ENCODE measurements at places on chromosomes 3 and 15. TPM values are rescaled to one million over a fixed set of nuclear protein-coding genes. Genes with fewer than 3 reads are reported as not detected.

DNA sequence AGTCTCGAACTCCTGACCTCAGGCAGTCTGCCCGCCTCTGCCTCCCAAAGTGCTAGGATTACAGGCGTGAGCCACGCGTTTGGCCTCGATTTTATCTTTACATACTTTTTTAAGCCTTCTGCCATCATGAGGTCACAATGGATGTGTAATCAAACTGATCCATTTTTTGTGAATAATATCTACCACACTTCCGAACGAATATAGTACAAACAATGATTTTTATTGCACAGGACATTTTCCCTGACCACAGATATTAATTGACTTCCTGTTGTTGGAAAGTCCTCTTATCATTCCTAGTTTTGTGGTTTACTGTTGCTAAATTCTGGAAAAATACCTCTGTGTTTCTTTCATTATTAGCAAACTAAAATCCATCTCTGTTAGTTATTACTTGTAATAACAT is 68.9 kb downstream of the MINDY2 start:
- no peak for DNase-seq

DNA sequence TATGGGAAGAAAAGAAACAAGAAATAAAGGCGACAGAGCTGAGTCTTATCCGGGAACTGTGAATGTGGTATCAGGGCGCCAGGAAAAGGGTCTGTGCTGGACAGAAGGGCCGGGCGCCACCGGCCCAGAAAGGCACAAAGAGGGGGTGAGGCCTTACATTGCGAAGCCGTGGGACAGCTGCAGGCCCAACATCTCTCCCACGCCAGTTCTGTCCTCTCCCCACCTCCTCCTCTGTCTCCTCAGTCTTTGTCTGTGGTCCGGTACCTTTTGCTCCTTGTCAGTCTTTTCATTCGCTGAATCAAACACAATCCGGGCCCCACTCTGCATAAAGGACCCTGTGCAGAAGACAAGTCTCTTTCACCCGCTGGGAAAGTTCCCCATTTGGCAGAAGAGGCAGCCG is 81.8 kb downstream of the LRIG1 start:
- no peak for DNase-seq

DNA sequence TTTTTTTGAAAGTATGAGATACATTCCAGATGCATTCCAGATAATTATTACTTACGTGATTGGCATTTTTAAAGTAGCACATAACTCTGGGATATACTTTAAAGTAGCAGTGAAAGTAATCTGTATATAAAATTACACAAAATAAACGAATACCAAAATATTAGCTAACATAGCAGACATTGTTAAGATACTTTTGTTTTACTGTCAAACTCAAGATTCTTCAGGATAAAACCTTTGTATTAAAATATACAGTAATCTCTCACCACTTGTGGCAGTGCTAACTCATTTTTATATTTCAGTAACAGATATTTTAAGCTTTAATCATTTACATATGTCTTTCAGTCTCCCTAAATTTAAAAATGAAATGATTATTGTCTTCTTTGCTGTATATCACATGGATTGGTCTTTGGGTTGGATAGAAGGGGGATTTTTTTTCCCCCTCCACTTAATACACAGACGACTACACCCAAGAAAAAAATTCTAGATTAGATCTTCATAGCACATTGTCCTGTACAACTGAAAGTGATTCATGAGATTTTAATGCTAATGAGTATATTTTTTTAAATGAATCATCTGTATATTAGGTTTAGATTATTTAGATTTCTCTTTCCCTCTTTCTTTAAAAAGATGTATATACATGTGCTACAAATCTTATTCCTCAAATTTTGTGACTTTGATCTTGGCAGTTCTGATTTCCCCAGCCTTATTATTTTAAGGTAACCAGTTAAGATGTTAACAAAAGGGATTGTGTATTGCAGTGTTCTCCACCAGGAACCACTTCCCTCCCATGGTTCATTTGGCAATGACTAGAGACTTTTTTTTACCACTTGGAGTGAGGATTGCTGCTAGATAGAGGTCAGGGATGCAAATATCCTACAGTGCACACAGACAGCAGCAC is 24.5 kb upstream of the EBLN2 start:
- no peak for DNase-seq

- no peak for DNase-seq
Measured at GRCh38 chr3:191502583-191502982, 41.6 kb downstream of the PYDC2 start.

- DNase-seq: no peak
Measured at GRCh38 chr3:25339225-25339624, 88.8 kb upstream of the RARB start.

GRCh38 chr15:62886431-62887071 is 156.0 kb upstream of the TPM1 start:
- DNase-seq: no peak

DNA sequence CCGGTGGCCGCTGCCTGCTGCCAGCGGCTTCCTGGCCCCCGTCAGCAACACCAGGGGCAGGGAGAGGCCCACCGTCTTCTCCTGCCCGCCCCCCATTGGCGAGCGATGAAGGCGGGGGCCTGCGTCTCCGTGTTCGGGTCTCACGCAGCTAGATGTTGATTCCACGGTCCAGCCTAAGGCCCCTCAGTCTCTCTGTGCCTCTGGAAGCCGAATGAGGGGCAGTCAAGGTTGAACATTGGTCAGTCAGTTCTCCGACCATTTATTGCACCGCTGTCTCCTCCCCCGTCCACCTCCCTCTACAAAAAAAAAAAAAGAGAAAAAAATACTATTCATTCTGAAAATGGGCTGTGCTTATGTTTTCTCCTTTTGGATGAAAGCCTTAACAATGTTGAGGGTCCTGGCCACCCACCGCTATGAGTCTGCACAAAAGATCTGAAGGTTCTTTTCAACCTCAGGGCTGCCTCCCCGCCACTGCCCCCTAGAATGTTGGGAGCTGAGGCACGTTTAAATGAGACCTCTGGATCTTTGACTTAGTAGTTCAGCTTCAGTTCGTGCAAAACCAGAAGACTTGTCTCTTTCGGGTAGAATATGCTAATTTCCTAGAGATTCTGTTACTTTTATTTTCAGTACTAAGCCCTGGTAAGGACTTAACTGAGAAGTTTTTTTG is 736 bp downstream of the IREB2 start:
- peak; percentile 65 for DNase-seq

GRCh38 chr15:27899583-27900285 is 199.4 kb downstream of the OCA2 start:
- DNase-seq: no peak

GRCh38 chr3:10601151-10601856 is 95.9 kb upstream of the ATP2B2 start:
- DNase-seq: peak; percentile 50

The CCR3 gene
- total RNA-seq: not detected

All from occipital lobe (tissue), 3 donors.